ENCODE measurements at places on chromosomes 4 and X.

- DNase-seq: no peak
Measured at GRCh38 chr4:8093587-8094274, 64.9 kb downstream of the ABLIM2 start.

DNA sequence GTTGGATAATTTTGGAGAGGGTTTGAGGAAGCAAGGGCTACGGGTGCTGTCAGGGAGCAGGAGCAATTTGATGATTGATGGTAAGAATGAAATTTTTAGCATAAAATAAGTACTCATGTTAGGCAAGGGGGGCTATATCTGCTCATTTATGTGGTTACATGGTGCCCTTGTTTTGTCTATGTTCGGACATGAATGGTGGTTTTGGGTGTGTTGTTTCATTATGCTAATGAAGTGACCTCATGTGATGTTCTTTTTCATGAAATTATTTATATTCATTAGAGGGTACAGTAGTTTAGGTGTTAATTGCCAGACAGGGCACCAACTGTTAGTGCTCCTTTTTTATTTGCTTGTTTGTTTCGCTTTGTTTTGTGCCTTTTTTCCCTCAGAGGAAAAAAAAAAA is 29.3 kb downstream of the CEP44 start:
- DNase-seq: no peak

DNA sequence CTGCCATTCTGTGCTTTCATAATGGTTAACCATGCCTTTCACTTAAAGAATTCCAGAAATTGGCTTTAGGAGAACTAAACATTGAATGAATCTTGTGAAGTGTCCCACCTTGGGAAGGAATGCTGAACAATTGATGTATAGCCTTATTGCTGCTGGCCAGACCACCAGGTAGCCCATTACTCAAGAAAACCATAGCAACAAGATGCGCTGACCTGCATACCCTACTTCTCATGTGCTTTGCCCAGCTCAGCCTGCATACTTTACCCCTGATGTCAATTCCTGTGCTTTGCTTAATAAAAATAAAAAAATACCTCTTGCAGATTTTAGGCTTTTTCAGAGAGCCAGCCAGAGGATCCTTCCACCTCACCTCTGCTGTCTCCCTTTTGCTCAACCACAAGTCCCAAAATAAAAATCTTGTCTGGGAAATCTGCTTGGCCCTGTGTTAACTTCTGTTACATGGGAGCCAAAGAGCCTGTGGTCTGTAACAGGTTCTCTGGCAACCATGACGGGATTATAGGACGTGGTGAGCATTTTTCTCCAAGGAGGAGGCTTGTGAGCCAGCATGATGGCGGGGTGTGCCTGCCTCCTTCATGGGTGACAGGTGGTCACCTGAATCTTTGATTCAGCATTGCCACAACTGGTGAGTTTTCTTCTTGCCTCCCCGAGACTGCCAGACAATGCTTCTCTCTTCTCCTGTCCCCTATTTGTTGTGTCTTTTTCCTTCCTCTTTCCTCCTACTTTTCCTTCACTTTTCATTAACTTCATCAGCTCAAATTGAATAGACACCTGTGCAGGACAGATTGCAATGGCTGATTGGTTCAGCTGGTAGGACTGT is 106.8 kb downstream of the ARSJ start:
- DNase-seq: no peak

DNA sequence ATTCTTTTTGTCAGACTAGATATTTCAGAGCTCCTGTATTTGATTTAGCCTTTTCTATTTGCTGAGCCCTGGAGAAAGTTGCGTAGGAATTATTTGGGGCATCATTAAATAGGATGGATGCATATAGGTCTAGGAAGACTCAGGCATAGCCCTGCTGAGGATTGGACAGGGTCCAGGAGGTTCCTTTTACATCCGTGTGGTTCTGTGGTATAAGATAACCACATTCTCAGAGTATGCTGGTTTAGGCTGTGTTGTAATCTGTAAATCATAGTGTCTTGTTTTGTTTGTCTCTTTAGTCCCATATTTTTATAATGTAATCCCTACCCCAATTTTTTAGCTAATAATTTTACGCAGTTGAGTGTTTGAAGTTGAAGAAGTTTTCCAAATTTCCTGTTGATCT is 513.7 kb downstream of the RPA4 start:
- DNase-seq: no peak

DNA sequence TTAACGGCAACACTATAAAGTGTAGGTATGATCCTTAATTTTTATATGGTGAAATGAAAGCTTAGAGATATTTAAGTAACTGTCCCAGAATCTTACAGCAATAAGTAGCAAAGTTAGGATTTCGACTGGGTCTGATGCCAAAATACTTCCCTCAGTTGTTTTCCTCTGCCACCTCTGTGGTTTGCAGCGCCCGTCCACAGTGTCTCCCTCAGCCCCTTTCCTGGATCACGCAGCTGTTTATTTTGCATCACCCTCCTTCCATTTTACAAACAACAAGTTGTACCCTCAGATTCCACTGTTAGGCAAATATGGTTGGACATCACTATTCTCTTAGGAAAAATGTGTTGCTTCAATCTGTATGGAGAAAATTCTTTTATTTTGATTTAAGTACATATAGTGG is 56.1 kb downstream of the RAPGEF2 start:
- DNase-seq: no peak

- DNase-seq: no peak
Measured at GRCh38 chr4:172155838-172156345, 342.7 kb downstream of the GALNTL6 start.

- DNase-seq: no peak
Measured at GRCh38 chr4:149512501-149512900, 303.1 kb downstream of the IQCM start.

GRCh38 chr4:54662901-54663585 is 5.3 kb downstream of the KIT start:
- DNase-seq: no peak

DNA sequence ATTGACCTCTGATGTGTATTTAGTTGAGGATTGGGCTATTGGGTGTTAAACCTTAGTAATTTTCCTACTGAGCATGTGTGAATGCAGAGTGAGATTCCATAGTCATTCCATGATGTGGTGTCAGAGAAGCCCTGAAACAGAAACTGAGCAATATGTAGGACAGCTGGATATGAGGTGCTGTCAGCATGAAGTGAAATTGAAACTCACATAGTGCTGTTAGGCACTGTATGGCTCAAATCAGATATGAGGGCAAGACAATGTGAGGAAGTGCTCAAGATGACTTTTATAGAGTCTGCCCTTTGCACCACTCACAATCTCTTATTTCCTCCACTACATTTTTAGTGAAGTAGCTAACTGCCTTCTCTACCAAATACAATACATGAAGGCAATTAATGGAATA is 188.3 kb downstream of the SH3BGRL start:
- no peak for DNase-seq

DNA sequence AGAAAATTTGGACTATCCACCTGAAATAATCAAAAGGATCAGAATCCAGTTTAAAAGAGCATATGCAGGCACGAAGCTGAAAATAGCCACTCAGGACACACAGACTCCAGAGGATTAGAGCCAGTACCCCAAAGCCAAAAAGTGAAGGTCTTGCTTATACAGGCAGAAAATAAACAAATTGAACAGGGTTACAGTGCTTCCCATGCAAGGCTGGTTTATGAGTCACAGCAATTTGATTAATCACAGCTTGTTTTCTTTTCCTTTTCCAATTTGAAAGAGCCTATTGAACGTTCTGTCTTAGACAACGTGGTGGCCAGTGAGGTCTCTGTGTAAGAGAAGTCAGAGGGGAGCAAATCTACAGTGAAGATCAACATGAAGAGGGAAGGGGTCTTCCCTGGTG is 10.2 kb downstream of the HGFAC start:
- no peak for DNase-seq

DNA sequence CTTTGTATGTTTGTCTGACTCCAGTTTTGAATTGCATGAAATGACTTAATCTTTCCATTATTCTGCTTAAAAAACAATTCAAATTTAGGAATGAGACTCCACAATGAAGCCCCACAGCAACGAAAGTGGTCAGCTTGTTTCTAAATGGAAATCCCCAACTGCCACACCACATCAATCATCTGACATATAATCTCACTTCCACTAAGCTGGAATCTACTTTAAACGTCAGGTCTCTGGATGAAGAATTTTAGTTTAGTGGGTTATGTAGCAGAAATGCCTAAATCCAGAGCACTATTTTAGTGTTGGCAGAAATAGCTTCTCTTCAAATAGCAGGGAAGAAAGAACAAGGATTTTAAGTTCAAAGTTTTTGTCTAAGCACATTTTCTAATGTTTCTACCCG is 1.7 kb upstream of the BMP2K start:
- DNase-seq: no peak

DNA sequence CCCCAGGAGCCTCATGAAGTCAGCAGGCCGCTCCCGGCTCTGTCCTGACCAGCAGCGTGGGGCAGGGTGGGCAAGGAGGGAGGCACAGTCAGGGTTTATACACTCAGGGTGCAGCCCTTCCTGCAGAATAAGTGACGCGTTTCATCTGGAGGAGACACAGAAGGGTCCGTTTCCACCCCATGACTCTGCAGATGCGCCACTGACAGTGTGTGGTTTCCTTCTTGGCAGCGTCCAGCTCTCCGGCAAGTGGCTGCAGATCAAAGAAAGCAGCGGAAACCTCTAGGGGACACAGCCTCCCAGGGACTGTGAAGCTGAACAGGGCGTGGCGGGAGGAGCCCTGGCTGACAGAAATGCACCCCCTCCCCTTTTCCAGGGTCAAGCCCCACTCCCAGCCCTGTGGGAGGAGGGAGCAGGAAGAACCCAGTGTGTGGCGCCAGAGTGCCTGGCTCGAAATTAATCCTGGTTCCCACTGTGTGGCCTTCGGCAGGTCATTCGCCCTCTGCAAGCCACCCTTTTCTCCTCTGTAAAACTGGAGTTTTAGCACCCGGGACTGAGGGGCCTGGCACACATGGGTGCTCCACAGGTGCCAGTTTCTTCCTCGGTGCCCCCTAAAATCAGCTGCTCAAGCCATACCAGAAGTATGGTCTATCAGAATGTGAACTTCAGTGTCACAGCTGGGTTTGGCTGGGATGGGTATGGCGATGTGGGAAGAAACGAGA is 17.3 kb upstream of the TBC1D14 start:
- DNase-seq: no peak

DNA sequence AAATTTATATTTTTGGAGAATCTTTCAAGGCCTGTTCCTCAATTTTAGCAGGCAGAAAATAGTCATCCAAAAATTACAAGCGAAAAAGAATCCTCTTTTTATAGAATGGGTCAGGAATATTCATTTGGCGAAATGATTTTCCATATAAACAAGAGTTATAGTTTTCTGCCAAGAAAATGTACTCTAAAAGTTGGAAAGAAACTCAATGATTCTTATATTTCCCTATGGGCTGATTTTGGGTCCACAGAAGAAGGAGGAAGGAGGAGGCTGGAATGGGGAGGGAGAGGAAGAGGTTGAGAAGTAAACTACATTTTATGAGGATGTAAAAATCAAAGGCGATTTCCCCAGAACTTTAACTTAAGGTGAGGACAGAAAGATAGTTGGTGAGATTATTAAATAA is 159.3 kb downstream of the DCAF12L1 start:
- no peak for DNase-seq

DNA sequence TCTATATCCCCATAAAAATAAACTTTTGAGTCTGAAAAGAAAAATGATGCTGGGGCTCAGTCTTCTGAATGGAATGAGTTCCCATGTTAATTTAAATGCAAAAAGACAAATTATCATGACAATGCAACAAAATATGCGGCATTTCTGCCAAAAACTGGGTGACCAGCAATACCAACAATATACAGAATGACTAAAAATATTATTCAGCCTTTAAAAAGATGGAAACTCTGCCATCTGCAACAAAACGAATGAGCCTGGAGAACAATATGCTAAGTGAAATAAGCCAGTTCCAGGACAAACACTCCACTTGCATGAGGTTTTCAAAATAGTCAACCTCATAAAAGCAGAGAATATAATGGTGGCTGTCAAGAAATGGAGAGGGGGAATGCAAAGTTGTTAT is 558.5 kb downstream of the IL15 start:
- DNase-seq: no peak

DNA sequence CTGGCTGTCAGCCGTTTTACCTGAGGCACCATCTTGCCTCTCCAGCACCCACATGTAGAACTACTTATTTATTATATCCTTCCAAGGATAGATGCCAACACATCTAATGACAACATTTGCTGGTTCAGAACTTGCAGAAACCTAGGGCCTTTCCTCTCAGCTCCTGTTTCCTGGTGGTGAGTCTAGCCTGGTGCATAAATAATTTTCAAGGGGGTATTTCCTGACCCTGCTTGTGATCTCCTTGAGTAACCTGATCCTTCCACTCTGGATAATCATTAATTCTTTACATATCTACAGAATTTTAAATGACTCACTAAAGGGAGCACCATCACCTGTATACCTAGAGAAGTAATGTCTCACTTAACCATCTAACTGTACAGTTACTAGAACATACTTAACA is 153.4 kb downstream of the PPARGC1A start:
- DNase-seq: no peak

- no peak for DNase-seq
Measured at GRCh38 chrX:71482228-71482958, 50.5 kb upstream of the OGT start.

DNA sequence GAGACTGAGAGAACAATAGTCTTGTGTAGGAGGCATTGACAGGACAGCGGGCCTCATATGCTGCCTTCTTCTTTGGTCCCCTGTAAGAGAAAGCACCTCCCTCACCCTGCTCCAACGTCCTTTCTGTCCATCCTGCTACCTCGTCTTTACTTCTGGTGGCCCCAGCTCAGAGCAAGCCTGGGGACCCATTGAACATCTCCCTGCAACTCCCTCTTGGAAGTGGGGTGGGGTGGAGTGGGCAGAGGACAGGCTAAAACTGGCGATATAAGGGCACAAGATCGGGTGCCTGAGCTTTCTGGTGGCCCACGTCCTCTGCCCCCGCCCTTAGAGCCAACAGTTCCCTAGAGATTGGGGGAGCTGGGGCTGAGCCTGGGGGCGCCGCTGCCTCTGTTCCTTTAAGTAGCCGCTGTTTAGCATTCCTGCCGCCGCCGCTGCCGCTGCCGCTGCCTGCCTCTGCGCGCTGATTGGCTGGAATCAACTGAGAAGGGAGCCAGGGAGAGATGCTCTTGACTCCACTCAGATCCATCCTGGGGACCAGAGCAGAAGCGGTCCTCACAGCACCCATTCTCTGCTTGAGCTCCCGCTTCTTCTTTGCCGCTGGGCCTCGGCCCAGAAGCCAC is at the start of gene DLG3:
TSS of gene DLG3 (plus strand) at position 510 of the 620 bp plus-strand sequence. CDS start 367 bp downstream, outside the sequence.
- DNase-seq: no peak

- no peak for DNase-seq
Measured at GRCh38 chr4:41456559-41457101, 81.3 kb upstream of the LIMCH1 start.

All from urinary bladder (tissue), 4 donors.